ENCODE measurements at places on chromosomes 16 and 17.

GRCh38 chr17:76568811-76569221, 16.8 kb downstream of the ST6GALNAC2 start:
- DNase-seq, result no peak

GRCh38 chr16:29809850-29810698, 1.9 kb upstream of the PRRT2 start:
- DNase-seq, result no peak

DNA sequence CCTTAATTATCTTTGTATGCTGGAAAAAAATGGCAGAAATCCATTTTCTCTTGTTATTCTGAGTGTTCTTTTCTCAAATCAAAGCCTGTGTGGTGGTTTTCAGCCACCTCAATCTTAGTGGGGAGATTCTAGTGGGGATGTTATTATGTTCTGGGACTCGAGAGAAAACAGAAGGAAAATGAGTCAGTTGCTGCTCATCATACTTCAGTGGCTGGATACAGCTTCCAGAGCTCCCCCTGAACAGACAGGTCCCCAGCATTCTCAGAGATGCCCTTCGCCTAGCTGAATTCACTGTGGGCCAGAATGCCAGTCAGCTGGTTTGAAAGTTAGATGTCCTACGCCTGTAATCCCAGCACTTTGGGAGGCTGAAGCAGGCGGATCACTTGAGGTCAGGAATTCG, 8.5 kb downstream of the ST6GALNAC1 start:
- DNase-seq, result no peak

DNA sequence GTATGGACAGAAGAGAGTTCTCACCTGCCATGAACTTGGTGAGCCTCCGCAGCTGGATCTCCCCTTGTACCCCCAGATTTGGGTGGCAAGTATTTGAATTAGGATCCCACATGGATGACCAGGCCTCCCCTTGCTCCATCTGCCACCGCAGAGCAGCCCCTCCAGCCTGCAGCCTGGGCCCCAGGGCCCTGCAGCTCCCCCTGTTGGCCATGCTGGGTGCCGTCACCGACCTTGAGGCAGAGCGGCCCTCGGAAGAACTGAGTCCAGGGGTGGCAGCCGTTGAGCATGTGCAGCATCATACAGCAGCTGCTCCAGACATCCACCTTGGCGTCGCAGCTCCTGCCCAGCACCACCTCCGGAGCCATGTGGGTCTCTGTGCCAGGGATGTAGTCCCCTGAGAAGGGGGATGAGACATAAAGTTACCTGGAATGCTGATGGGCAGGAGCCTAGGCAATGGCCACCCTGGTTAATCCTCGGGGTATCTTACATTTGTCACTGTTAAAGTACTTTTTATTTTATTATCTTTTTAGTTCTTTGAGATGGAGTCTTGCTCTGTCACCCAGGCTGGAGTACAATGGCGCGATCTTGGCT, 9.0 kb upstream of the SPATA32 start:
- no peak for DNase-seq

GRCh38 chr16:689175-689897, 862 bp downstream of the WDR24 start:
- no peak for DNase-seq
